ENCODE measurements at places on chromosomes 11 and 22. TPM values are rescaled to one million over a fixed set of nuclear protein-coding genes. Genes with fewer than 3 reads are reported as not detected.

SLC5A12 gene
- total RNA-seq = not detected

CASP4 gene
- 56.6 TPM for total RNA-seq

NPTXR gene
- 0.70 TPM for total RNA-seq

PANX2 gene
- 1.4 TPM for total RNA-seq

APIP gene
- total RNA-seq = 39.3 TPM

MRGPRX4 gene
- not detected for total RNA-seq

DNA sequence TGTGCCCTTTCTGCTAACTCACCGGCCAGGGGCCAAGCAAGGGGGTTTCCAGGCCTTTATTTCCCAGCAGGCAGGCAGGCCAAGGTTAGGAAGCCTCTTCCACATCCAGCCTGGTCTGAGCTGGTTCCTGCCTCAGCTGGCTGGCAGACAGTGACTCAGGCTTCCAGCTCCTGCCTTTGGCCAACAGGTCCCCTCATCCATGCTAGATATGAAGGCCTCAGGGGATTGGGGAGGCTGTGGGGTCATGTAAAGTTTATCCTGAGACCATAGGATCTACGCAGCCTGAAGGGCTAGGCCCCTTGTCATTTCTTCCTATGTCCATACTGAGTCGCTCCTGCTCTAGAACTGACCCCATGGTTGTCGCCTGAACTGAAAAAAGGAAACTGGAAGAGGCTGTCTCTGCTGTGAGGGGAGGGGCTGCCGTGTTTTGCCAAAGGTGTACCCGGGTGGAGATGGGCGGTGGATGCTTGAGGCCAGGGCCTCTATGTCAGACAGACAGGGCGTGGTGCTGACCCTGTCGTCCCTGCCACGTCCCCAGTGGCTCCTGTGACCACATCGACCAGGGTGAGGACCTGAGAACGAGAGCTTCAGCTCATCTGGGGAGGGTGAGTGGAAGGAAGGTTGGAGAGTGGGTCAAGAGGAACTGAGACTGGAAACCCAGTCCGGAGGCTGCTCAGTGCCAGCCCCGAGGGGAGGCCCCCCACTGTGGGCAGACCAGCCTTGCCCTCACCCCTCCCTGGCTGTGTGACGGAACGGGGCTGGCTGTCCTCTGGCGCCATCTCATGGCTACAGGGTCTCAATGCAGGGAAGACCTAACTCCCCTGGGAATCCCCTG is 17.0 kb downstream of the P2RY6 start:
- DNase-seq = peak; percentile 77

DNA sequence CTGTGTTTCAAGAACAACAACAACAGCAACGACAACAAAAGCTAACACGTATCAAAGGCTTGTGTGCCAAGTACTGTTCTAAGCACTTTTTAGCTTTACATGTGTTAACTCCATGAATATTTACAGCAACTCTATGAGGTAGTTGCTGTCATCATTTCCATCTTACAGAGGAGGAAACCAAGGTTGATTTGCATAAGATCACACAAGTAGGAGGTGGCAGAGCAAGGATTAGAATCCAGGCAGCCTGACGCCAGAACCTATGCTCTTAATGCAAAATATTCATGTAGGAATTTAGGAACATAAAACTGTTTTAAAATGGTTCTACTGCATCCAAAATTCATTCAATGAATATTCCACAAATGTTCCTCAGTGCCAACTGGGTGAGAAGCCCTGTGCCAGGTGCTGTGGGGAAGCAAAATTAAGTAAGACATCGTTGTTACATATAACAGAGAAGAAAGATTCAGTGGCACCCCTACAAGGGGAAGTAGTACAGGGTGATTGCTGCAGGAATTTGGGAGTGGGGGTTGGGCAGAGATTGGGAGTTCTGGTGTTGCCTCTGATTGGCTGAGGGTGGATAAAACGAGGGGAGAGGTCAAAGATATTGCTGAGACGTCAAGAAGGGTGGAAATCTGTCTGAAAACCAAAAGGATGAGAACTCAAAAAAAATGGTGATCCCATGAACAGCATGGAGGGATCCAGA is 86.1 kb upstream of the ARHGAP20 start:
- no peak for DNase-seq

DNA sequence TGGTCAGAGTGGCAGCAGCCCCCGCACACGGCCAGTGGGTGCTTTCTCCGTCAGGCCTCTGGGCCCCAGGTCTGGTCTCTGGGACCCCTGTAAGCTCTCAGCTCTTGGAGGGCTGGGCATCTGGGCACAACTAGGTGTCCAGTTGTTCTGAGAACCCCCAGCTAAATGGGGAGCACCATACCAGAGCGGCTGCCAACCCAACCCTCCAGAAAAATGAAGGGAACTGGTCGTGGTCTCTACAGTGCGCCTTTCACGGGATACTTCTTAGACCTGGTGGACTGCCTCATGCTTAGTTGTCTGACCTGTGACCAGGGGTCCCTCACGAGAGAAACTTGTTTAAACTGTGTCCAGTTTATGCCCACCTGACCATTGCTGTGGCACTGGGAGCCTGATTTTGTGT is 104.9 kb downstream of the BCR start:
- DNase-seq = no peak

DNA sequence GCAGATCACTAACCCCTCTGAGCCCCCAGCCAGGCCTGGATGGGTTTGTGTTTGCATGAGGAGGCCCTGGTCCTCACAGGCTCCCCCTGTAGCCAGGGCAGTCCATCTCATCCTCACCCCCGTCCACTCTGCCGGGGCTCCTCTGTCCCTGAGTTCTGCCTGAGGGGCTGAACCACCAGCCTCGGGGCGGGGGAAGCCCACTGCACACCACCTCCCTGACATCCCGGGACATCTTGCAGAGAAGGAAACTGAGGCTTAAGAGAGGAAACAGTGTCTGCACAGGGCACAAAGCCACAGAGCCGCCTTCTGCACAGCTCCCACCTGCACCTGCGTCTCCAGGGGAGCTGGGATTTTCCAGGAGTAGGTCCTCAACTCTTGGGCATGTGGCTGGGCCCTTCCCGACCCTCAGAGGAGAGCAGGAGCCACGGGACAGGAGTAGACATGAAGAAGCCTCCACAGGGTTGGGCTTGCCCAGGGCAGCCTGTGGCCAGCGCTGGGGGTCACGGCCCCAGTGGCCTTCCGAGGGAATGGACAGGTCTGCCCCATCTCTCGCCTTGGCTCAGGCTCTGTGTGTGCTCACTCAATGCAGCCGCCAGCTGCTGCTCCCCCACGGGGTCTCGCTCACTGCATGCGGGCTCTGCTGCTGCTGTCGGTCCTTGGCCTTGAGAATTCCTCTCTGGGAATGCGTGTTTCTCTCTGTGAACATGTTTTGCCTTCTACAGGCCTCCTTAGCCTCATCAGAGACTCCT is 45.4 kb upstream of the CCDC188 start:
- no peak for DNase-seq

DNA sequence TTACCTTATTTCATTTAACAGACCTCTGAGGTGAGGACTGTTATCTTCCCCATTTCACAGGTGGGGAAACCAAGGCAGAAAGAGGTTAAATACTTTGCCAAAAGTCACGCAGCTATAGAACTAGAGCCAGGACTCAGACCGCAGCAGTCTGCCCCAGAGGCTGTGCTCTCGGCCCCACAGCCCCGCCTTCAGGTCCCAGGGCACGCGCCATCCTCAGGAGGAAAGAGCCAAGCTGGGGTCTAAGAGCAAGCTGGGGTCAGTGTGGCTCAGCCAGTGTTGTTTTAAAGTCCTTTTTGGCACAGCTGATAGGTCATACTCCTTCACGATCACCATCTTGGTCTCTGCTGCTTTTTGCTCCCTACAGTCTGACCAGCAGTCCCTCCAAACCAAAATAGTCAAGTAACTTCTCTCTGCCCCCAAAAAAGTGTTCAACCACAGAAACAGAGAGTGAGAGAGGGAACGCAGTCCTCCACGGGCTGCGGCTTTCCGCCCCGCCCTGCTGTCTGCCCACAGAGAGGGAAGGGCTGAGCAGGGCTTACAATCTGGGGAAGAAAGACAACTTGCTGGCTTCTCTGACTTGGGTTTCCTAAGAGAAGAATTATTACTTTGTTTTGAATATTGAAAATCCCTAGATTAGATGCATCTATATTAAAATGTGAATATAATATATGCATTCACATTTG is 137.2 kb upstream of the OPCML start:
- no peak for DNase-seq

- no peak for DNase-seq
Measured at GRCh38 chr11:61009392-61010275, 38.2 kb downstream of the CD6 start.

DNA sequence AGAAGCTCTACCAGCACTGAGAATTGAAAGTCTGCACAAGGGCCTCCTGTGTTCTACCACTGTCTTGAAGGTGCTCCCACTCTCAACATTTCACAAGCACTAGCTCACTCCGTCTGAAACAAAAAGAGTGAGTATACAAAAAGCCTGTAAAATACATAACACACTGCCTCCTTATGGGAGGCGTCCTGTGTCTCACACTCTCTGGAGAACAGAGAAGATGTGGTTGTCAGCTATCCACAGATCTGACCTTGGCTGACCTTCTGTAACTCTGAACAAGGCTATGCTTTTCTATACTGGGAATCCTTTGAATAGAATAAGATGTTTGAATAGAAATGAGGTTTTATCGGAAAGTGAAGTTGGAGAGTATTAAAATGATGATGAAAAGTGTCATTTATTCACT is 171.3 kb upstream of the TMEM45B start:
- no peak for DNase-seq

DNA sequence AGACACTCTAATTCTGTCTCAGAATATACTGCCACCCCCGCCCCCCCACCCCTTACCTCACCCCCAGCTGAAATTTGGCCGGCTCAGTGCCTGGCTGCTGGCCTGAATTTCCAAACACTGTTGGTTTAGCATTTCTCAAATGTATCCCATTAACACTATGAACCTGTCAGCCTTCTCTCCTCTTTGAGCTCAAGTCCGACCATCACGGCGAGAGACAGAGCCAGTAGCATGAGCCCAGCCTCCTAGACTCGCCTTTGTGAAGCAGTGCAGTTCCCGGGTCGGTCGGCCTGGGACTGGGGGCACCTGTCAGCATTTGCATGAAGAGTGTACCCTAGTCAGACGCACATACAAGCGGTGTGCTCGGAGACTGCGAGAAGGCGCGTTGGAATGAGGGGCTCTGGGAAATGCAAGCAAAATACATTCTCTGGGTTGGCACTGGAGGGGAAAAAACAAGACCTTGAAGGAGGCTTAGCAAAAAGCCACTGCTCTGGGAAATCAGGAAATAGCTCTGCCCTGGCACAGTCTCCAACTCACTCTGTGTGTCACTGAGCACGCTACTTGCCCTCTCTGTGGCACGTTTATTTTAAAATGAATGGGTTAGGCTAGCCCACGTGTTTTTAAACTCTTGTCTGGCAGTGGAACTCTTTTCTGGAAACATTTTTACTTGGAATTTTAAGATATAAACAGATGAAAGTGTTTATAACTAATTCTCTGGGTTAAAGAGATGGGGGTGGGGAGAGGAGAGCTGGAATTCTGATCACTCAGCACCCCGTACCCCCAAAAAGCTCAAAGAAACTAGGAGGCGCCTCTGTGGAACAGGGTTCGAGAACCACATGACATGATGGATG is 108.3 kb downstream of the TIMP3 start:
- no peak for DNase-seq

GRCh38 chr22:19536564-19536963 is 12.4 kb upstream of the CLDN5 start:
- no peak for DNase-seq

DNA sequence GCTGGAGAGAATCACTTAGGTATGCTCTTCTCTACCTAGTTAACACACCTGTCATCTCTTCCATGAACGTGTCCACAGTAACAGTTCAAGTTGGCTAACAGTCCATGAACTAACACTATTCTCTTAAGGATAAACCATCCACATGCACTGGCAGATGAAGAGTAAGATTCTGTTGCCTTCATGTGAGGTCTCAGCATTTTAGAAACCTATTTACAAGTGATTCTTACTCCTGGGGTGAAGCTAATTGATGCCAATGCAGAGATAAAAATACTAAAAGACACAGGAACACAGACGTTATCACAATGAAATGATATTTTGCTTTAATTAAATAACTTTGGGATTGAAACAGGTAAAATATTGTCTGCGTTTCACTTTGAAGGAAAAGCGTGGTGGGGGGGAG is 1.3 kb downstream of the LRRC4C start:
- no peak for DNase-seq

- DNase-seq = no peak
Measured at GRCh38 chr22:22185217-22185616, 59.4 kb upstream of the VPREB1 start.

DNA sequence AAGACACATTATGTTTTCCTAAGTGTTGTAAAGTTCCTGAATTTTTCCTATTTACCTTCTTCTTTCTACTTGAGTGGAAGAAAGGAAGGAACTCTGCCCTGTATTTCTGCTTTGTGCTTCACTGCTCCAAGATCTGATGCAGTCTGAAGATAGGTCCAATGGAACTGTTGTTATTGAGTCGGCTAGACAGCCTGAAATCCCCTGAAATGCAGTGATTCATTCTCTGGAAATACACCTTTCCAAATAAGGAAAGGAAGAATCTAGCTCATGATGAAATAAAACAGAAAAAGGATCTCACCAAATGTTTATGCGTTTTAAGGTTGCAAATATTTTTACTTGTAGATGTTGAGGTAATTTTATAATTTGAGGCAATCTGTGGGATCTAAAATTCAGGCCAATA is 322.8 kb downstream of the GUCY1A2 start:
- no peak for DNase-seq

DNA sequence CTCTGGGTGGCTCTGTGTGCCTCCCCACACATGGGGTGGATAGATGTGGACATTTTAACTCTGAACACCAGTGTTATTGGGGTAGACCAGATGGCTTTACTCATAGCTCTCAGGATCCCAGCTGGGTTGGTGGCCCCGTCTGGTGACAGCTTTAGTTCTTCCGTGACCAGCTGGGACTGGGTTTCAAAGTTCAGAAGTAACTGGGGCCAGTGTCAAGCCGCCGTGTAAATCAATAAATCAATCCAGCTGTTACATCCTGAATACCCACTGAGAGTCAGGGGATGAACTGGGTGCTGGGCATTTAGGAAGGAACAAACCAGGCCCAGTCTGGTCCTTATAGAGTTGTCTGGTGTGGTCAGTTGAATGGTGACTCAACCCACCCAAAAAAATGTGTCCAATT is 269.4 kb downstream of the CTTN start:
- DNase-seq = no peak

DNA sequence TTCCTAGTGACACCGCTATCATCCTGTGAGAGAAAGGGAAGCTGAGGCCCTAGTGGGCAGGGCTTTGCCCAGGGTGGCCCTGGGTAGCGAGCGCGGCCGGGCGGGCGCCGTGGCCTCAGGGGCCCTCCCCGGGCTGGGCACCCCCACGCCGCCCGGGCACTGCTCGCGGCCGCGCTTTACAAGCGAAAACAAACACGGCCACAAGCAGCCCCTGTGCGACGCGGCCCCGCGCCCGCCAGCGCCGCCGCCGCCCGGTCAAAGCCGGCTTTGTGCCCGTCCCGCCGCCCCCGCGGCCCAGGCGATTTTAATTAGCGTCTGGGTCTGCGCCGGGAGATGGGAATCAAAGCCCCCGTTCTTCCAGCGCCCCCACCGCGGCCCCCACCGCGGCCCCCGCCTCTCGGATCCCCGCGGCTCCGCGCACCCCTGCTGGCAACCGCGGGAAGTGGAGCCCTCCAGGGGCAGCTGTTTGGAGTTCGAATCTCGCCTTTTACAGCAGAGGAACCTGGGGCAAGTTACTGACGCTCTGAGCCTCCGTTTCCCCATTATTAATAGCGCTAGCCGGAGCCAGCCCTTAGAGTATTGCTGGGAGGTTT is 47.9 kb downstream of the CHRDL2 start:
- no peak for DNase-seq

GRCh38 chr22:20606041-20606783 is 98.8 kb downstream of the MED15 start:
- peak; percentile 97 for DNase-seq

- no peak for DNase-seq
Measured at GRCh38 chr22:47279746-47280145, 517.3 kb downstream of the TBC1D22A start.
